ENCODE measurements at places on chromosomes 12 and 14.
A peak's percentile ranks its signal among the peaks of the same experiment; 100 is the strongest.

- peaks cover 6% of the 10 kb centered on the region for H3K27me3 ChIP-seq
- no peak for DNase-seq
- H3K27ac ChIP-seq = no peak overlapping the region
- no peak overlapping the region for H3K4me3 ChIP-seq
Observed at GRCh38 chr14:93987376-93987775, 9.7 kb upstream of the CCDC197 start.

DNA sequence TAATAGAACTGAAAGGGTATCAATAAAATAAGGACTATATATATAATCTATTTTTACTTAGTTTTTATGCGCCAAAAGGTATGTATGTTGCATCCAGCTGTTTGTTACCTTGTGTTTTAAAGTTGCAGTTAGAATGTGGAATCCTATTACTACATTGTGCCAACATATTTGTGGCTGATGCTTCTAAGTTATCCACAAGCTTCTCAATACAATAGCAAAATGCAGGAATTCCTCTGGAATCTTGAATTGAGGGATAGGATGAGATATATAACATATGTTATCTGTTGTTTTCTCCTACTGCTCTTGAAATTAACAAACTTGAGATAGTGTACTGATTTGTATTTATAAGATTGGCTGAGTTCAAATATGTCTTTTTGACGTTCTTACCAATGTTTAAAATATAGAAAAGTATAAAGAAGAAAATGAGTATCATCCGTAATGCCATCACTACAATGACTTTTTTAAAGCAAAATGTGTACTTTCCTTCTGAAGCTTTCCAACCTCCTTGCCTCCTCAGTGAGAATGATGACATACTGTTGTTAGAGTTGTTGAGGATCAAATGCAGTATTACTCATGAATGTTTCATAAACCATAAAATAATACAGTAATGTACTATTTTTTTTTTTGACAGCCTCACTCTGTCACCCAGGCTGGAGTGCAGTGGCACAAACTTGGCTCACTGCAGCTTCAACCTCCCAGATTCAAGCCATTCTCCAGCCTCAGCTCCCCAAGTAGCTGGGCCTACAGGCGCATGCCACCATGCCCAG, 6.6 kb downstream of the RAP1B start:
- H3K27me3 ChIP-seq = no peaks in the 10 kb centered on the region
- H3K27ac ChIP-seq = peak overlapping the region; percentile 74
- H3K36me3 ChIP-seq = peaks cover 50% of the 10 kb centered on the region
- peak overlapping the region; percentile 38 for H3K4me3 ChIP-seq

- no peak overlapping the region for H3K4me3 ChIP-seq
- no peaks in the 10 kb centered on the region for H3K36me3 ChIP-seq
- no peaks in the 10 kb centered on the region for H3K27me3 ChIP-seq
- no peak for DNase-seq
- no peak overlapping the region for H3K27ac ChIP-seq
- H3K4me1 ChIP-seq = peaks cover 8% of the 10 kb centered on the region
Observed at GRCh38 chr14:95256002-95256775, 63.5 kb downstream of the CLMN start.

DNA sequence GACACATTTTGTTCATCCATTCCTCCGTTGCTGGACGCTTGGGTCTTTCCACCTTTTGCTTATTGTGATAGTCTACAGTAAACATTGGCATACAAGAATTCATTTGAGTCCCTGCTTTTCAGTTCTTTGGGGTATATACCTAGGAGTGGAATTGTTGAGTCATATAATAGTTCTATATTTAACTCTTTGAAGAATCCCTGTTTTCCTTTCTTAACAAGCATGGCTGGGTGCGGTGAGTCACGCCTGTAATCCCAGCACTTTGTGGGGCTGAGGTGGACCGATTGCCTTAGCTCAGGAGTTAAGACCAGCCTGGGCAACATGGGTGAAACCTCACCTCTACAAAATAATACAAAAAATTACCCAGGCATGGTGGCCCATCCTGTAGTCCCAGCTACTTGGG, 75.4 kb downstream of the CCDC92 start:
- H3K36me3 ChIP-seq = no peaks in the 10 kb centered on the region
- H3K27ac ChIP-seq = no peak overlapping the region
- peaks cover 4% of the 10 kb centered on the region for H3K27me3 ChIP-seq
- H3K4me1 ChIP-seq = peaks cover 5% of the 10 kb centered on the region

- H3K27me3 ChIP-seq = no peaks in the 10 kb centered on the region
- H3K36me3 ChIP-seq = peaks cover 56% of the 10 kb centered on the region
- H3K4me1 ChIP-seq = peaks cover 19% of the 10 kb centered on the region
- DNase-seq = peak; percentile 43
- no peak overlapping the region for H3K4me3 ChIP-seq
Observed at GRCh38 chr14:50773632-50774541, 57.1 kb downstream of the NIN start.

DNA sequence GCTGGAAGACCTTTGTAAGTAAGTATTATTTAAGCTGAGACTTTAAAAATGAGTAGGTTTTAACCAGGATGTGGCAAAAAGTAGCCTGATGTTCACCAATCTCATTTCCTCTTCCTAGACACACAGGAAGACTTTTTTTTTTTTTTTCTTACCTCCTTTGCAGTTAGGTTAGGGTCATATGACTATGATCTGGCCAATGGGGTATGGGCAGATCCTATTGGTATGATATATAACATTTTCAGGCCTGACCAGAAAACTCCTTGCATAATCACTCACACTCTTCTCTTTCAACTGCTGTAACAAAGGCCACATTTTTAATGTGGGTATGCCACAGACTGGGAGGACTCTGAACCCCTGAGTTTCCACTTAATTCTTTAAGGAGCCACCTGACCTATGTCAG, 2.7 kb upstream of the RPS6KA5 start:
- H3K4me3 ChIP-seq = peak overlapping the region; percentile 24
- no peaks in the 10 kb centered on the region for H3K27me3 ChIP-seq
- no peak for DNase-seq
- peak overlapping the region; percentile 90 for H3K27ac ChIP-seq
- H3K4me1 ChIP-seq = peaks cover 63% of the 10 kb centered on the region

GRCh38 chr12:103244596-103244995, 251.2 kb downstream of the C12orf42 start:
- DNase-seq = no peak
- no peak overlapping the region for H3K27ac ChIP-seq
- H3K4me1 ChIP-seq = no peaks in the 10 kb centered on the region
- H3K4me3 ChIP-seq = no peak overlapping the region
- no peaks in the 10 kb centered on the region for H3K36me3 ChIP-seq

DNA sequence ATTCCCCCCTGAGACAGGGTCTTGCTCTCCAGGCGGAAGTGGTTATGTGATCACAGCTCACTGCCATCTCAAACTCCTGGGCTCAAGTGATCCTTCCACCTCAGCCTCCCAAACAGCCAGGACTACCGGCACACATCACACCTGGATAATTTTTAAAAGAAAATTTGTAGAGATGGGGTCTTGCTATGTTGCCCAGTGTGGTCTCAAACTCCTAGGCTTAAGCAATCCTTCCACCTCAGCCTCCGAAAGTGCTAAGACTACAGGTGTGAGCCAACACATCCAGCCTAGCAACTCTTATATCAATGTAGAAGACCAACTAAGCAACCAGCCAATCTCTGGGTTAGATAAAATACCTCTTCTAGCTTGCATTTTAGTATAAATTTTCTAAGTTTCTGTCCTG, 297.2 kb downstream of the MED13L start:
- H3K4me3 ChIP-seq = no peak overlapping the region
- no peaks in the 10 kb centered on the region for H3K4me1 ChIP-seq
- H3K36me3 ChIP-seq = peaks cover 15% of the 10 kb centered on the region
- no peak overlapping the region for H3K27ac ChIP-seq
- DNase-seq = no peak

- no peak for DNase-seq
- peaks cover 2% of the 10 kb centered on the region for H3K27me3 ChIP-seq
- peak overlapping the region; percentile 51 for H3K27ac ChIP-seq
- peaks cover 56% of the 10 kb centered on the region for H3K4me1 ChIP-seq
- peak overlapping the region; percentile 92 for H3K4me3 ChIP-seq
Observed at GRCh38 chr12:25384038-25384892, 133.5 kb upstream of the KRAS start.

DNA sequence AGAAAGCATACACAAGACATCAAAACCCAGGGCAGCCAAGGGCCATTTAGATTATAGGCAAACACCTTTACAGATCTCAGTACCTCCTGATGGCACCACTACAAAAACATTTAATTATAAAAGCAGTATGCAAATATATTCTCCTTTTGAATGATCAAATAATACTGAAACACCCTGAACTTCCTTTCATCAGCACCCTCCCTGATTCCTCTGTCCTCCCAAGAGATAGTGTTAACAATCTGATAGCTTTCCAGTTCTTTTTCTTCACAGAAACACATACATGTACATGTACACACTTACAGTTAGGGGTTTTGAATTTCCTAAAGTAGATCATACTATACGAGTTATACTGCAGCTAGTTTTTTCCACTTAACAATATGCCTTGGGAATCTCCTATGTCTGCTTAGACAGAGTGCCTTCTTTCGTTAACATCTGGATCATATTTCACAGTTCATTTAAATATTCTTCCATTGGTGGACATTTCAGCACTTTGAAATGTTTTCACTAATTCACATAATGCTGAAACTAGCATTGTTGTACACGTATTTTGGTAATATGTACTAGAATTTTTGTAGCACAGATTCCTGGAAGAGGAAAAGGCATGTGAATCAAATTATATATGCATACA, 35.2 kb downstream of the TDG start:
- no peaks in the 10 kb centered on the region for H3K4me1 ChIP-seq
- H3K36me3 ChIP-seq = no peaks in the 10 kb centered on the region
- DNase-seq = no peak
- H3K27me3 ChIP-seq = peaks cover 34% of the 10 kb centered on the region
- no peak overlapping the region for H3K4me3 ChIP-seq
- H3K27ac ChIP-seq = no peak overlapping the region

DNA sequence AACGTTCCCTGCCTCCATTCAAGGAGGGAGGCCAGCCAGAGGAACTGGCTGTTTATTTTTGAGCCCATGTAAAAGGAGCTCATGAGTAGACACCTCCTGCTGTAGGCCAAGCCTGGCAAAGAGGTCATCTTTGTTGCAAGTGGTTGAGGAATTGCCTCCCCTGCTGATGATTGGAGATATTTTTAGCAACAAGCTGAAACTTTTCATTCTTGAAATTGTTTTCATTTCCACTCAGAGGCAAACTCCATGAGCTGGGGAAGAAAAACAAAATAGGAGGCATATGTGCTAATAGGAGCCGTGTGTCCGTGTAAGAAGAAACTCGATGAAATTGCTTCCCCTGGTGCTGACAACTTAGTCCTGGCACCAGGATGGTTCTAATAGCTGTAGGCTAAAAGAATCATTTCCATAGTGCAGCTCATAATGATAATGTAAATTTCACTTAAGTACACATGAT, 440.1 kb upstream of the FAR2 start:
- no peaks in the 10 kb centered on the region for H3K36me3 ChIP-seq
- no peak for DNase-seq
- no peaks in the 10 kb centered on the region for H3K27me3 ChIP-seq
- no peak overlapping the region for H3K4me3 ChIP-seq

DNA sequence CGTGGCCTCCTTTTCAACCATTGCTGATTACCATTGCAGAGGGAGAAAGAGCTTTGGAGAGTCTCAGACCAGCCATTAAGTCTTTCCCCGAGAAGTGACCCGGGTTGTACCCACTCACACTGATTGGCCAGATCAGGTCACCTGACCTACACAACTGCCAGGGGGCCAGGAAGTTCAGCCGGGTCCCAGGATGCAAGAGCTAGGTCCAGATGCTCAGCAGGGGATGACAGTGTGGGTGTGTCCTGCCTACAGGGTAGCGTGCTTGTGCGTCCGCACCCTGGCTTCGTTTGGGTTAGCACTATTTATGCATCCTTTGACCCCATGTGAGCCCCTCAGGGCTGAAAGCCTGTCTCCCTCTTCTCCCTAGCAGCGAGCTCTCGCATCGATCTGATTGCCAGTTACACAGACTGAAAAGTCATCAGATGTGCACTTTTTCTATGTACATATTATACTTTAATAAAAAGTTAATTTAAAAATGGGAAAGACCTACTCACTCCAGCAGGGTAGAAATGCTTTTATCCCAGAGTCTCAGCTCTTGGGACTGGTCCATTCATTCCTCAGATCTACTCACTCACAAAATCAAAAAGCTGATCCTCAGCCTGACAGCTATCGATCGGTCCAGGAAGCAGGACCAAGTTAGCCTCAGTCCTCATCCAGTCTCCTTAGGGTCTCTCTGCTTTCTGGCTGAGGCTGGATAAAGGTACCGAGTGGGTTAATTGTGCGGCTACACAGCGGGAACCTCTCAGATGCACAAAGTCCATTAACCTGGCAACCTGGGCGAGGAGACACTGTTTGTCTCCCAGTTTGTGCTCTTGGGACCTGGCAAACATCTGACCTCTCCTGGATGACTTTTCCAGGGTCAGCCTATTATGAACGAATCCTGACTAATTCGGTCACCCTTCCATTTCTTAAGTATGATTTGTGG, 68.0 kb downstream of the SERPINA3 start:
- no peak for DNase-seq
- no peak overlapping the region for H3K4me3 ChIP-seq
- H3K27ac ChIP-seq = no peak overlapping the region
- no peaks in the 10 kb centered on the region for H3K4me1 ChIP-seq
- H3K36me3 ChIP-seq = no peaks in the 10 kb centered on the region

DNA sequence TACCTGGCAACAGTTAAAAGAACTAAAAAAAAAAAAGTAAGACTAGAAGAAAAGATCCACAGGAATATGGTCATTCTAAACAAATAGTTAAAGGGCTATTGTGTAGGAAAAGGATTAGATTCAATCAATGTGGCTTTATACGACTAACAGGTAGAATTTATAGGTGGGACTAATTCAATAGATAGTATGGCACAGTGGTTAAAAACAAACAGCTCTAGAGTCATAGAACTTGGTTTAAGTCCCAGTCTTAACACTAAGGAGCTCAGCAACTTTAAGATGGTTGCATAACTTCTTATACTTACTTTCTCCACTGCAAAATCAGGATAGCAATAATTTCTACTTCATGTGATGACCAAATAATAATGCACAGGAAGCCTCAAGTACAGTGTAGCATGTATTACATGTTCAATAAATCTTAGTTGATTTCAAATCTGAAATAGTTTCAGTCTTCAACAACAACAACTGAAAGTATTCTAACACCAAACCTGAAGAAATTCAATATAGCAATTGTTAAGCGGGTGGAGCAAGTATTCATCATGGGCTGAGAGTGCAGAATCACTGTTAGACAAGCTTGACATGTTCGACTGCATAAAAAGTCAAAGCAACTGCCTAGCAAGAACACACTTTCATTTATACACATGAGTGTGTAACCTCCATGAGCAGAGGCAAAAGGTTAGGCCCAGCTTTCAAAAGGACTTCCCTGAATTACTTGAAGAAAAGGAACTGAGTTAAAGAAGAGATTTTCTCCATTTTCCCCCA, 50.4 kb downstream of the ITPR2 start:
- H3K4me1 ChIP-seq = peaks cover 3% of the 10 kb centered on the region
- no peaks in the 10 kb centered on the region for H3K27me3 ChIP-seq
- no peak overlapping the region for H3K27ac ChIP-seq
- DNase-seq = no peak

Data from activated naive CD8-positive, alpha-beta T cell treated with anti-CD3 and anti-CD28 coated beads, Interleukin-2, amount 50 U/mL, for 24 hours (primary cell).